Sciatic nerve (tissue), 2 donors: ENCODE measurements at places on chromosomes 1 and 21.

GRCh38 chr21:29638761-29639327 is 301.0 kb downstream of the GRIK1 start:
- no peak for DNase-seq

- DNase-seq = no peak
Measured at GRCh38 chr1:5416518-5416917, 575.7 kb downstream of the NPHP4 start.

DNA sequence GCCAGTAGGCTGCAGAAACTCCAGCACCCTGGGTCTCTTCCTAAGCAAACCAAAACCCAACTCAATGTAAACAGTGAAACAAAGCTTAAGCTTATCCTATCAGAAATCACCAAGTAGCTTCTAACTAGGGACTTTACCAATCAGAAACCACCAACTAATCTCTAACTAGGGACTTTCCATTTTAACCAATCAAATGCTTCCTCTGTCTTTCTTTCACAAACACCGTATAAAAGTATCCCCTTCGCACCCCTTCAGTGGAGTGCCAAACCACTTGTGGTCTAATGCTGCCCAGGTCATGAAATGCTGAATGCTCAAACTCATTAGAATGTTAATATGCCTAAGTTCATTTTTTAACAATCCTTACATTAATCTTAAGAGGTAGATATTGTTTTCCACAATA is 250.5 kb upstream of the DUSP10 start:
- no peak for DNase-seq

DNA sequence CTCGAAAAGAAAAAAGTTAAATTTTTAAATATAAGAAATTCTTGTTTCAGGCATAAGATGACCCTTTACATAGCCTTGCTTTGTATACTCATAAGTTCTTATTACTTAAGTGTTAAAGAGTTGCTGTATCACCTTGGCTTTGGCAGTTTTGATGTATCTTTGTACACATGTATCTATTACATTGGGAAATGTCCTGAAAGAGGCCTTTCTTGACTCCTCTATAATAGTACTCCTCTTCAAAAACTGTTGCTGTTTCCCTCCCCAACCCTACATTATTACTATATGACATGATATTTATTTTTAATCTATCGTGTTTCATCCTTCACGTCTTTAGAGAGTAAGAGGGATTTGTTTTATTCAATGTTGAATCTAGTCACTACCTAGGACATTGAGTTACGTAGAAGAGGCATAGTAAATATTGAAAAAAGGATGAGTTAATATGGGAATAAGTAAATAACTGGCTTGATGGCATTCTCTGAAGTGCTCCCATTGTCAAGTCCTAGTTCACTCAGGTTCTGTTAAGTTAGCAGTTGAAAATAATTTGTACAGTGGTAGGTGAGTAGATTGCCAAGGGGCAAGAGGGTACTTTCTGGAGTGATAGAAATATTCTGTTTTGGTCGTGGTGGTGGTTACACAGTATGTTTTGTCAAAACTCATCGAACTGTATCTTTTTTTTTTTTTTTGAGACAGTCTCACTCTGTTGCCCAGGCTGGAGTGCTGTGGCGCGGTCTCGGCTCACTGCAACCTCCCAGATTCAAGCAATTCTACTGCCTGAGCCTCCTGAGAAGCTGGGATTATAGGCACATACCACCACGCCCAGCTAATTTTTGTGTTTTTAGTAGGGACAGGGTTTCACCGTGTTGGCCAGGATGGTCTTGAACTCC is 8.2 kb downstream of the THRAP3 start:
- no peak for DNase-seq

DNA sequence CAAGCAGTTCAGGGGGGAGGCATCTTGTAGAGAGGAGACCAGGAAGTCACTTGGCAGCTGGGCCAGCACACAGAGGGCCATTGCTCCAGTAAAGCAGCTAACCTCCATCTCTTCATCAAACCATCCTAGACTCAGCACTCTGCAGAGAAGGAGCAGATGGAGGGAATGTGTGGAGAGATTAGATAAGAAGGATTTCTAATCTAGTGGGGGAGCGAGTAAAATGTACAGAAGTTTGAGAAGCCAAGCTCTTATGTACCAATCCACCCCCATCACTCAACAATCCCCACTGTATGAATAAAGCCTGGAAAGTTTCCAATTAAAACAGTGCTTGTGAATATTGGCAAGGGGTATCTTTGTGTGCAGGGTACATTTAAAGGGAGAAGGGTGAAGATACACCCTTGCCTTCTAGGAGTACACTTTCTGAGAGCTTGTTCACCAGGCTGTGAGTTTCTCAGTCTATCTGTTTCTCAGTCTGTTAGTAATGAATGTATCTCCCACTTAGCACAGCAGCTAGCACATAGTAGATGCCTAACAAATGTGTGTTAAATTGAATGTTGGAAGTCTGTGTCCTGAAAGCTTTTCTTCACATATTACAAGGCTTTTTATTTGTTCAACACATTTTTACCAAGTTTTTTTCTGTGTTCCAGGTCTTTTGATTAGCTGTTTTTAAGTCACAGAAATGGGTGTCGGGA is 142.7 kb upstream of the UBE2U start:
- no peak for DNase-seq

DNA sequence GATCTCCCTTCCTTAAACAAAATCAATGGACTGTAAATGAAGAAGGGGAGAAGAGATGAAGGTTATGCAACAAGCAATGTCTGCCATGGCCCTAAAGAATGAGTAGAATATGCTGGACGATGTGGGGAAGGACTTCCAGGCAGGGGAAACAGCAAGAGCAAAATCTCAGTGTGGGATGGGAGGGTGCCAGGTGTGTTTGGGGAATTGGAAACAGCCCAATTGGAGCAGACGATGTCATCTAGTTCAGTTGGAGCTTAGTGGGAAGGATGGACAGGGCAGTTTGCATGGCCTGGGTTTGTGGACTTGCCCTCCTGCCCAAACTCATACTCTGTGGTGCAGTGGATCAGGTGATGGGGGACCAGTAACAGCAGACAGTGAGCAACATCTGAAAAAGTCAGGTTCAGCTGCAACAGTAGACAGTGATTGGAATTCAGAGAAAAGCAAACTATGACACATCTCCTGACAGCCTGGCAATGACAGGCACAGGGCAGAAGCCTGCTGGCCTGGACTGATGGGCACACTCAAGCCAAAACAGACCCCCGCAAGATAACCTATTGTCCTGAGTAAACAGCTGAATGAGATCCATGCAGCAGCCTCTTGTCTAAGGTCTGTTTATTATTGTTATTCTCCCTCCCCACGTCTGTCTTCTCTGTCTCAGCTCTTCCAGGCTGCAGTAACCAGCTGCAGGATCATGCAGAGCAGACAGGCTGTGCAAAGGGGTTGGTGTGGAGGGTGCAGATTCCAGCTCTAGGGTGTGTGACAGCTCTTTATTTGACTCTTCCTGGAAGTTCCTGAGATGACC is 50.5 kb upstream of the PRELP start:
- no peak for DNase-seq

- no peak for DNase-seq
Measured at GRCh38 chr1:118556936-118557335, 371.9 kb upstream of the SPAG17 start.

DNA sequence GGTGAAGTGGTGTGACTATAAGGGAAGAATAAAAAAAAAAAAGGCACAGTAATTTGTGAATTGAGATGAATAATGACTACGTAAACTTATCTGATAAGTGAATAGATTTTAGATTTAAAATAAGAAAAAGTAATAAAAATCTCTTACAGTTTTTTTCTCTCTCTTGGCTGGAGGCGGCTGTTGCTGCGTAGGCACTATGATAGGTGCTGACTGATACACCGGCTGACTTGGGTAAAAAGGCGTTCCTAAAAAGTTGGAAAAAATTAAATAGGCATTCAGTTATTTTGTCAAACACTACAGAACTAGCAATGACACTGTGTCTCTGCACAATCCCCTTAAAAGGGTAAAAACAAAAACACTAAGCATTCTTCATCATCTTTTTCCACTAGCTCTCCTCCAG is 185.7 kb upstream of the HP1BP3 start:
- no peak for DNase-seq
